ENCODE measurements at places on chromosomes 16 and 17.

- H3K4me3 ChIP-seq, result no peak overlapping the region
- H3K36me3 ChIP-seq, result peaks cover 6% of the 10 kb centered on the region
- peak; percentile 94 for DNase-seq
- no peaks in the 10 kb centered on the region for H3K4me1 ChIP-seq
- H3K27ac ChIP-seq, result no peak overlapping the region
Observed at GRCh38 chr17:39591958-39592954, 15.5 kb downstream of the NEUROD2 start.

DNA sequence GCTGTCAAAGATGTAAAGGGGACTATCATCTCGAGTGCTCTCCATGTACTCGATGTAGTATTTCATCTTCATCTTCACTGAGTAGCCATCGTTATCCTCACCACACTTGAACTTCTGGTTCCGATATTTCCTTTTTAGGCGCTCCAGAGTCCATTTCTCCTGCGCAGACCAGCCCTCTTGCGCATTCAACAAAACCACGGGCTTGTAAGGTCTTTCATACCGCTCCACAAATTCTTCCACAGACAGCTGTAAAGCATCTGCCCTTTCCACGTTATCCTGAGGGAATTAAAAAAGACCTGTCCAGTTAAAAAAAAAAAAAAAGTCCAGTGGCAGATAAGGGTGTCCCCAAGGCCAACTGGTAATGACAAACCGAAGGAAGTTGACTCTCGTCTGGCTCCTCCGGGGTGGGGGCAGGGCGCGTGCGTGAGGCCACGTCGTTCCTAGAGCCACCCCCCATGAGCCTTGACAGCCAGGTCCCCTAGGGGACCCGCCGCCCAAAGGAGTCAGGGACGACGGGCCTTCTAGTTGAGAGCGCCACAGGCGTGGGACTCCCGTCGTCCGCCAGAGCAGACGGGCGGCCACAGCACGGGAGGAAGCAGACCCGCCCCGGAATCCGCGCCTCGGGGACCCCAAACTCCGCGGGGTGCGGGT lies 701 bp downstream of the JMJD6 start:
- H3K4me1 ChIP-seq, result peaks cover 7% of the 10 kb centered on the region
- peak overlapping the region; percentile 81 for H3K4me3 ChIP-seq
- H3K27me3 ChIP-seq, result no peaks in the 10 kb centered on the region

- H3K4me3 ChIP-seq, result peak overlapping the region; percentile 24
- DNase-seq, result peak; percentile 72
- H3K27ac ChIP-seq, result no peak overlapping the region
- H3K36me3 ChIP-seq, result peaks cover 3% of the 10 kb centered on the region
- H3K4me1 ChIP-seq, result peaks cover 22% of the 10 kb centered on the region
Observed at GRCh38 chr16:29784901-29785500, 5.5 kb upstream of the KIF22 start.

DNA sequence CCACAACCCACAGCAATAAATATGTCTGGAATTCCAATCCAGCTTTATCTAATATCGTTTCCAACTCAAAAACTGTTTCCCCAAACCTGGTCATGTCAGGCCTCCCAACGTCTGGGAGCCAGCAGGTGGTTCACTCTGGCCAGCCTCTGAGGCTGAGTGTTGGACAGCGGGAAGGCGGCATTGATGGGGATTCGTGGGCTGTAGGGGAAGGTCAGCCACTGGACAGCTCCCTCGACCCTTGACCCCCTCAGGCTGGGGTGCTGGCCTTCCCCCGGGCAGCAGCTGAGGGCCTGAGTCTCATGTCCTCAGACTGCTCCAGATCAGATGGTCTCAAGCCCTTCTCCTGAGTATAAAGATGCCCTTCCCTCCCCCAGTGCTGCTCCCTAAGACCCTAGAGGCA lies 50.2 kb downstream of the SDK2 start:
- no peak overlapping the region for H3K4me3 ChIP-seq
- no peaks in the 10 kb centered on the region for H3K36me3 ChIP-seq
- H3K4me1 ChIP-seq, result no peaks in the 10 kb centered on the region
- no peak overlapping the region for H3K27ac ChIP-seq
- H3K27me3 ChIP-seq, result peaks cover 100% of the 10 kb centered on the region

- H3K27ac ChIP-seq, result no peak overlapping the region
- H3K4me1 ChIP-seq, result peaks cover 9% of the 10 kb centered on the region
- DNase-seq, result peak; percentile 47
- H3K27me3 ChIP-seq, result no peaks in the 10 kb centered on the region
- no peaks in the 10 kb centered on the region for H3K36me3 ChIP-seq
Observed at GRCh38 chr16:87305505-87306391, 11.4 kb downstream of the C16orf95 start.

DNA sequence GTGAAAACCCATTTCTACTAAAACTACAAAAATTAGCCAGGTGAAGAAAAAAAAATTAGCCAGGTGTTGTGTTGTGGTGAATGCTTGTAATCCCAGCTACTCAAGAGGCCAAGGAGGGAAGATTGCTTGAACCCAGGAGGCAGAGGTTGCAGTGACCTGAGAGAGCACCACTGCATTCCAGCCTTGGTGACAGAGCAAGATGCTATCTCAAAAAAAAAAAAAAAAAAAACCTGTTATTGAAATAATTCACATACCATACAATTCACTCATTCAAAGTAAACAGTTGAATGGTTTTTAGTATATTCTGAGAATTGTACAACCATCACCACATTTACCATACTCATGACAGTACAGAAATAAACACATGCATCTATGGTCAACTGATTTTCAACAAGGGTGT lies 31.0 kb downstream of the ZNRF1 start:
- DNase-seq, result peak; percentile 16
- no peak overlapping the region for H3K4me3 ChIP-seq
- no peaks in the 10 kb centered on the region for H3K4me1 ChIP-seq
- no peaks in the 10 kb centered on the region for H3K27me3 ChIP-seq

DNA sequence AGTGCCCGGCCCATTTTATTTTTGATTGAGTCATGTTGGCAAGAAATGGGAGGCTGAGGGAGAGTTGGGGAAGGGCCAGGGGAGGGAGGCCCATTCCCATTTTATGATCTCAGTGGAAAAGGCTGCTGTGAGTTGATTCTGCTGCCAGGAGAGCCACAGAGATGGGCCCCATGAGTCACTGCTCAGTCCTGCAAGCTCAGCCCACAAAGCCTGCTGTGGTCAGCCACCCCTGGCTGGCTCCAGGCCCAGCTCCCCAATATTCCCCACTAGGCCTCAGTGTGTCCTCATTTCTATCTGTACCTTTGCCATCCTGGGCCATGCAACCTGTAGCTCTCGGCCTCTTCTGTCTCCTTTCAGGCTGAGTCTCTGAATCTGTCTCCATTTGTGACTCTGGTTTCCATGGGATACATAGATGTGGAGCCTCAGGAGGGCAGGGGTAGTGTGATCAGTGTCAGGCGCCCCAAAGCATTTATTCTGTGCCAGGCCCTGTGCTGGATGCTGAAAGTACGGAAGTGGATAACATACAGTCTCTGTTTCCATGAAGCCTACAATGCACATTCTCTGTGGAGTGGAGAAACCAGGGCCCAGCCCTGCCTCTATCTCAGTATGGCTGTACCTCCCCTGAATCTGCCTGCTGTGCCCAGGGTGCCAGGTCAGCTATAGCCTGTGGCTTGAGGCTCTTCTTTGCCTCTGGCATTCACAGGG lies 1.9 kb upstream of the PLEKHG4 start:
- H3K4me1 ChIP-seq, result peaks cover 19% of the 10 kb centered on the region
- H3K27ac ChIP-seq, result peak overlapping the region; percentile 14
- peaks cover 34% of the 10 kb centered on the region for H3K36me3 ChIP-seq
- DNase-seq, result peak; percentile 74

GRCh38 chr17:41547378-41547841 lies 19.3 kb upstream of the KRT19 start:
- H3K27me3 ChIP-seq, result no peaks in the 10 kb centered on the region
- peak; percentile 85 for DNase-seq
- peak overlapping the region; percentile 62 for H3K4me3 ChIP-seq

GRCh38 chr17:47762728-47763127 lies 29.7 kb downstream of the TBX21 start:
- no peaks in the 10 kb centered on the region for H3K4me1 ChIP-seq
- no peak for DNase-seq
- H3K27me3 ChIP-seq, result peaks cover 83% of the 10 kb centered on the region

- peaks cover 73% of the 10 kb centered on the region for H3K36me3 ChIP-seq
- peaks cover 13% of the 10 kb centered on the region for H3K4me1 ChIP-seq
Observed at GRCh38 chr17:75266316-75267152, 4.5 kb downstream of the MIF4GD start.

Measured in Calu3 (cell line).